ENCODE measurements at places on chromosomes 2 and 18.

DNA sequence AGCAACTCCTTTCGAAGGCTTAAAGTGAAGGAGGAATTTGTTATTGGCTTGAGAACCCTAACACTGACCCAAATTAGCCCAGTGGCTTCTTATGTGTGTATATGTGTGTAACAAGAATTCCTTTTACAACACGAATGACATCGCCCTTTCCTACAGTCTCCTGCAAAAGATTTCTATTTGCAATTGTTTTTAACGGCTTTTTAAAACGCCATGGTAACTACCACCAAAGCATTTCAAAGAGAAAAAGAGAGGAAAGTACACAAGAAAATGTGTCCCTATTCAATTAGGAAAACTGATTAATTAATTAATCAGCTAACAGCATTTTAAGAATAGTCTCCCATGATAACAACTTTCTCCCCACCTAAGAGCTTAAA lies 58.1 kb downstream of the PAX3 start:
- no peak for DNase-seq

DNA sequence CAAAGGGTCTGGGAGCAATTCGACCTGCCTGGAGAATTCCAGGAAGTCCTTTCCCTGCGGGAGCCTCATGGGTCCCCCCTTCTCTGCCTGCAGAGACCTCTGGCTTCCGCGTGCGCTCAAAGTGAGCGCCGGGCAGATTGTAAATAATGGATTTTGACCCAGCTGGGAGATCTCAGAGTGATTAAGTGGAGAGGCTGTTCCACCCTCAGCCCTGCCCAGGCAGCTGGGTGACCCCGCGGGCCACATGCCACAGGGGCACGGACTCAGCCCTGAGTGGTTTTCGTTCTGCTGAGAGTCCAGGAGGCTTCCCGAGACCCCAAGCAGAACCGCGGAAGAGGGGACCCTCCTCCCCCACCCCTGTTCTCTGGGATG lies 1.2 kb downstream of the KCNG2 start:
- DNase-seq, result no peak

DNA sequence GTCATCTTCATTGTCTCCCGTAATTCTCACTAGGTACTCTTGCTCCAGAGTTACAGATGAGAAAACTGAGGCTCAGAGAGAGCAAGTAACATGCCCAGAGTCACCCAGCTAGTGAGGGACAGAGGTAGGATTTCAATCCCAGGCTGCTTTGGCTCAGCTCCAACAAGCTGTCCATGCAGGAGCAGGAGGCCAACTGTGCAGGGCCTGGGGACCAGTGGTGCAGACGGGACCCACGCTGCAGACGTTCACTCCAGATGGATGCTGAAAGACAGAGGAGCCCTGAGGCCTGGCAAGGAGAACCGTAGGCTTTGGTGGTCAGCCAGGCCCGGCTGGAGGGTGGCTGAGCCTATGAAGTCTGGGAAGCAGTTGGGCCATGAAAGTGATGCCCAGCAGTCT lies 102.6 kb downstream of the MCFD2 start:
- DNase-seq, result no peak

DNA sequence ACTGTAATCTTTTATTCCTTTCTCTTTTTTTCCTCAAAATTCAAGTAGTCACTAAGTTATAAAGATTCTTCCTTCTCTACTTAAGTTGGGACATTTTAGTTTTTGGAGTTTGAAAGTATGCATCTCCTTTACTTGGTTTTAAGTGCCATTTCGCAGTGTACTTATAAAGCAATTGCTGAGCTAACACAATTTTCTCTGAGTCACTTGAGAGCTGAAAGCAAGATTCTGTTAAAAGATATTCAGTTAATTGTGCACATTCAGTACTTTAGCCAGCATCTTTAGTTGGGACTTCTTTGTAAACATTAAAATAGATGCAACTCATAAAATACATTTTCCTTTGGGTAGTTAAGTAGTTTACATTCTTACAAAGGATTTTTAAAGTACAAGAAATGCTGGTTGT lies 136.0 kb downstream of the GFPT1 start:
- DNase-seq, result no peak

DNA sequence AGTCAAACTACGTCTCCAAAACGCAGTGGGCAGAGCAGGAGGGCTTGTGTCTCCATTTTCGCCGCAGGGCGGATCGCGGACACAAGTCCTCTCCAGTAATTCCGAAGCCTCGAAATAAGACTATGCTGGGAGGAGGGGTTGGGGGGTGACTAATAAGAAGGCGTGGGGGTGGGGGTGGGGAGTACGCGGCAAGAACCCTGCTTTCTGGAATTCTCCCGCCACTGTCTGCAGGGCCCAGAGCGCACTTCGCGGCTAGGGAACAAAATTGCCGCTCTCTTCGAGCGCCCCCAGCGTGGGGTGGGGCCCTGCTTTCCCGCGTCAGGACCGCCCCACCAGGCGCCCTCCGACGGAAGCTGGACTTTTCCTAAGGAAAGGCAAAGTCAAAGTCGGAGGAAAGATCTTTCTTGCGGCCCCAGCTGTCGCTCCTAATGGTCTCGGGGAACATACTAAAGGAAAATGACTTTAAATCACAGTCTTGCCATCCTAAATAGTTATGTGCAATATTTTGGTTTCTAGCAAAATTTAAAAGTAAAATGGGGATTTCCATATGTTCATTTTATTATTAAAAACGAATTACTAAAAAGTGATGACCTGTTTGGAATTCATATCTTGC lies 11.9 kb downstream of the NR4A2 start:
- DNase-seq, result no peak

DNA sequence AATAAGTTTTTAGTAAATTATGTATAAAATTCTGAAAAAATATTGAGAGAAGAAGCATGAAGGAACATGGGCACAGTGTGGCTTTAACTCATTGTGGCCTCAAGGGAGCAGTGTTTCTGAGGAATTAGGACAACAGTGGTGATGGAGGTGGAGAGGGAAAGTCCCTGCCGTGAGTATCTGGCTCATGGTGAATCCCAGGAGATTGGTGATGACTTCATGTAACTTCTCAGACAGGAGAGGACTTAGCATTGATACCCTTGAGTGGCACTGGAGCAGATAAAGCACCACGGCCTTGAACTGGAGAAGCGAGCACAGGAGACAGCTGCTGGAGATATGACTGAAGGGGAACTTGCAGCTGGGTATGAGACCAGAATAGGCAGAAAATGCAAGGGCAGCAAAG lies 35.0 kb upstream of the LRP1B start:
- peak; percentile 56 for DNase-seq

DNA sequence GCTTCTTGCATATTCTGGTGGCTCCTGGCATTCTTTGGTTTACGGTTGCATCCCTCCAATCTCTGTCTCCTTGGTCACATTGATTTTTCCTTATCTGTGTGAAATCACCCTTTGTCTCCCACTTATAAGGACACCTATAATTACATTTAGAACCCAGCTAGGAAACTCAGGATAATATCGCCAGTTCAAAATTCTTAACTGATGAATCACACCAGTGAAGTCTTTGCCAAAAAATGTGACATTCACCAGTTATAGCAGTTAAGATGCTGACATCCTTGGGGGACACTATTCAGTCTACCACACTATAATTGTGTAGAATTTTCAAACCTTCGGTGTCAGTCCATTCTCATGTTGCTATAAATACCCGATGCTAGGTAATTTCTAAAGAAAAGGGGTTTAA lies 320.2 kb downstream of the TMX3 start:
- peak; percentile 33 for DNase-seq

DNA sequence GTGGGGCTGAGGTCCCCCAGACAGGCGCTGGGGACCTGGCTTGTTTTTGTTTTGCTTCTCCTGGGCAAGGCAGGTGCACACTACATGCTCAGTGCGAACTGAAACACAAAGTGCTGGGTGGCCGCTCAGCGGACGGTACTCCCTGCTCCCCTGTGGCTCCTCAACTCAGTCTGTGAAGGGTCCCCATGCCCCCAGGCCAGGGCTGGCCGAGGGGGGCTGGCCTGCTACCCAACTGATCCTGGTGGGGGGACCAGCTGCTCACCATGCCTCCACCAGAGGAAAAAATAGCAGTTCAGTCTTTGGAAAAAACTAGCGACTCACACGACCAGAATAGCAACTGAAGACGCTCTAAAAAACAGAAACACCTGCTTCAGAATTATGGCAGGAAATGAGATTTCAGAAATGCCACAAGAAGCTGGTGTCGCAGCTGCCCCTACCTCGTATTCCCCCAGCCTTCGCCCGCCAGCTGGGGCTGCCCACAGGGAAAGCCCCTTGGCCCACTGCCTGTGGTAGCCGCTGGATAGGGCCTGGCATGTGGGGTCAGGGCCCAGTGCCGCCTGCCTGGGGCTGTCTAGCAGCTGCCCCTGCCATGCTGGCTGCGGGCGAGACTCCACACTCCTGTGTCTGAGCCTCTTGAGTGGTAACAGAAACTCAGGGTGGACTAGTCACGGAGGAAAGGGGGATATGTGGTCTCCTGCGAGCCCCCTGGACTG lies 43.7 kb downstream of the MEX3C start:
- DNase-seq, result no peak

GRCh38 chr18:13120983-13121441 lies 97.5 kb upstream of the LDLRAD4 start:
- no peak for DNase-seq

GRCh38 chr2:198901894-198902293 lies 555.8 kb downstream of the SATB2 start:
- peak; percentile 10 for DNase-seq

- no peak for DNase-seq
These were observed 123.9 kb downstream of the ZFP36L2 start for GRCh38 chr2:43102366-43103092.

DNA sequence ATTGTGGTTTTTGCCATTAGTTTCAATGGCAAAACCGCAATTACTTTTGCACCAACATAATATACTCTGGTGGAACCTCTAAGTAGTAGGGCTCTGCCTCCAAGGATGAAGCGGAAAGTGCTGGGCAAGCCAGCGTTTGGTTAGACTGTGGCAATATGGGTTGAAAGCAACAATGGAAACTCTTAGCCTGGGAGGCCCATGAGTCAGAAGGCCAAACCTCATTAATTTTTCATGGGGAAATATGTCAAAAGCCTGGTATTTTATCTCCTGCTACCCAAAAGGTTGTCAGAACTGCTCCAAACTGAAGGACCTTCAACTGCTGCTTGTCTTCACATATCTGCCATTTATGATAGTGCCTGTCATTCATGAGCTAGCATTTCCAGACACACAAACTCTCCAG lies 179.1 kb upstream of the CYP26B1 start:
- no peak for DNase-seq

DNA sequence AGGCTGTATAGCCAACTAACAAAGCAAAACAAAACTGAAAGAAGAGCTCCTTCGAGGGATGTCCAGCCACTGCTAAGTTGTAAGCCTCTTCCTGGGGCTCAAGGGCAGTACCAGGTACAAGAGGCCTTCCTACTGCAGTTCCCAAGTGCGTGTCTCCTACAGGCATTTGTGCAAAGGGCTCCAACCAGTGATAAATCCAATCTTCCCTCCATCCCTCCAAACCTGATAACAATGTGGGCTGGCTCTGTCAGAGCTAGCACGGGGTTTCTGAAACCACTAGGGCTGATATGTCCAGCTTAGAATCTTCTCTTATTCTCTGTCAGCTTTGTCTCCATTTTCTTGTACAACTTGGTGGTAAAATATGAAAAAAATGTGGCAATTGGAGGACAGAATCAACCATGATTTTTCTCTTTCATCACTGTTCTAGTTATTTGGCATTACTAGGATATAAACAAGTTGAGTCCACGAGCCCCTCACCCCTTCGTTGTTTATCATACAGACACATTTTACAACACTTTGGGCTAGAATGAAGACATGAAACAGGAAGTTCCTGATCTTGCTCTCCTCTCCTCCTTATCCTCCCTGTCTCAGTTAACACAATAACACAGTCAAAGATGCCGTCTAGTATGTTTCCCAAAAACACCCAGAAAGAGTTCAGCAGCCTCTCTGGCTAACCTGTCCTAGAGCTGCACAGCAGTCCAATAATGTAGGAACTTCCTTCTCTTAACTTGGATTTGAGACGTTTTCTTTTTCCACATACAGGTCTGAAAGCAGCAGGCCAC lies 35.4 kb upstream of the WIPF1 start:
- DNase-seq, result no peak
